Neural progenitor cell (in vitro differentiated cells): ENCODE measurements at places on chromosomes 16 and 17.
A peak's percentile ranks its signal among the peaks of the same experiment; 100 is the strongest.

GRCh38 chr16:75296606-75297005, 45.2 kb upstream of the BCAR1 start:
- no peaks in the 10 kb centered on the region for H3K4me1 ChIP-seq
- no peaks in the 10 kb centered on the region for H3K27me3 ChIP-seq
- H3K27ac ChIP-seq: no peak overlapping the region

DNA sequence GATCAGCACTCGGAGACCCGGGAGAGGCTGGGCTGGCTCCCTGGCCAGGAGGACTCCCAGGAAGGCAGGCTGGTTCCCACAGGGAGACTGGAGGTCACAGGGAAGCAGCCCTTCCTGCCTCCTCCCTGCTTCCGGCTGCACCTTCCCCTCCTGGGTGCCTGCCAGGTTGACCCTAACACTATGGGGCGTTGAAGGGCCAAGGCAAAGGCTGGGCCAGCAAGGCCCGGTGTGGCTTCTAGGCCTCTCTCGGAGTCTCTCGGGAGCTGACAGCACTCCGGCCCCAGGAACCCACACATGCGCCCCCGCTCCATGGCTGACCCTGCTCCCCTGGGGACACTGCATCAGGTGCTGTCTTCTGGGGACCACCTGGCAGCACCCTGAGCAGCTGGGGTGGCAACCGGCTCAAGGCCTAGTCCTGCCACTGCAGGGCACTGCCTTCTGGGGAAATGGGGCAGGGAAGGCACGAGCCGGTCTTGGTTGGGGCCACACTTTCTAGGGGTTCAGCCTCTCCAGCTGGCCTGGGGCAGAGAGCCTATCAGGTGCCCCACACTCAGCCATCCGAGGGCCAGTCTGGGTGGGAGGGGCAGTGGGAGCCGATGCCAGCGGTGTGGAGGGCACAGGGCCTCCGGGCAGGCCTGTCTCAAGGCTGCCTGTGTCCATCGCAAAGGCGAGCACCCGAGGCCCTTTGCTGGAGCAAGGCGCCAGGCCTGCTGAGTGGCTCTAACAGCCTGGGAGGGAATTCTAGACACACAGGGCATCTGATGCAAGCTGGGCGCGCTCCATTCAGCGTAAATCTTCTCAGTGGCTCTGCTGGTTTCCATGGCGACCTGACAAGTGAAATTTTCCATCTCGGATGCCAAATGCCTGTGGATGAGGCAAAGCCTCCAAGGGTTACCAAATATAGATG, 5.6 kb upstream of the MTSS2 start:
- peak; percentile 45 for DNase-seq
- H3K27ac ChIP-seq: no peak overlapping the region
- no peaks in the 10 kb centered on the region for H3K36me3 ChIP-seq
- no peak overlapping the region for H3K4me3 ChIP-seq
- peaks cover 42% of the 10 kb centered on the region for H3K4me1 ChIP-seq
- H3K27me3 ChIP-seq: no peaks in the 10 kb centered on the region

- DNase-seq: no peak
- no peak overlapping the region for H3K27ac ChIP-seq
- no peaks in the 10 kb centered on the region for H3K36me3 ChIP-seq
- H3K27me3 ChIP-seq: no peaks in the 10 kb centered on the region
Observed at GRCh38 chr17:19369846-19370492, 7.4 kb upstream of the B9D1 start.

- H3K36me3 ChIP-seq: no peaks in the 10 kb centered on the region
- no peak for DNase-seq
- H3K4me3 ChIP-seq: no peak overlapping the region
- no peaks in the 10 kb centered on the region for H3K27me3 ChIP-seq
Observed at GRCh38 chr16:84861671-84862070, 41.9 kb downstream of the CRISPLD2 start.

- peaks cover 3% of the 10 kb centered on the region for H3K4me1 ChIP-seq
- no peak overlapping the region for H3K27ac ChIP-seq
- no peaks in the 10 kb centered on the region for H3K27me3 ChIP-seq
- H3K4me3 ChIP-seq: no peak overlapping the region
Observed at GRCh38 chr16:9929836-9930235, 252.4 kb downstream of the GRIN2A start.

DNA sequence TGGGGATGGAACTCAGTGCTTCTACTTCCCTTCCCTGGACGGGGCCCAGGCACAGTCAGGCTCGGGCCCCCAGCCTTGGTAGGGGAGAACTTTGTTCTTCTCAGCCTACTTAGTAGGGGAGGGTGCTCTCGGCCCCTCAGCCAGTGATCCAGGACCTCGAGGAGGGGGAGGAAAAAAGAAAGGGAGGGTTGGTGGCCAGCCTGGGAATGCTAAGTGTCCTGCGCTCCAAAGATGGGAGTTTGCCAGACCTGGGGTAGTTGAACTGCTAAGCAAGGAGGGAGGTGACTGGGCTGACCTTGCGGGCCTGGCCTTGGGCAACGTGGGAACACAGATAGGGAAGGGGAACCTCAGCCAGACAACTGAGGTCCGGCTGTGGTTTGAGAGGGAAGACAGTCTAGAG, 12.2 kb downstream of the ADGRG1 start:
- H3K27me3 ChIP-seq: no peaks in the 10 kb centered on the region
- peaks cover 44% of the 10 kb centered on the region for H3K4me1 ChIP-seq
- H3K36me3 ChIP-seq: no peaks in the 10 kb centered on the region
- no peak for DNase-seq
- no peak overlapping the region for H3K27ac ChIP-seq
- H3K4me3 ChIP-seq: no peak overlapping the region

DNA sequence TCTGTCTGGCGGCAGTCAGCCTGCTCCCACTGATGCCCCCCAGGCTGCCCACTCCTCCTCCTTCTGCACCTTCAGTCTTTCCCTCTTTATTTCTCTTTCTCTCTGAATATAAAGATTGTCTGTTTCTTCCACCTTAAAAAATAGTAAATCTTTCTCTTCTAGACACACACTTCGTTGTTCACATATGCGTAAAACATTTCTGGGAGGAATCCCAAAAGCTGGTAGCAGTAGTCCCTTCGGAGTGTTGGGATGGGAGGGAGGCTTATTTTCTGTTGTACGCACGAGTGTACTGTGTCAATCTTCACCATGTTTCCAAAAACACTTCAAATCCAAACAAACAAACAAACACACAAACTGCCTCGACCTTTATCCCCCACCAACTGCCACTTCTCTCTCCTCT, 9.9 kb downstream of the OSBPL7 start:
- no peaks in the 10 kb centered on the region for H3K4me1 ChIP-seq
- no peak for DNase-seq
- no peak overlapping the region for H3K4me3 ChIP-seq
- H3K27ac ChIP-seq: no peak overlapping the region
- no peaks in the 10 kb centered on the region for H3K27me3 ChIP-seq

GRCh38 chr17:77377710-77378235, 237.0 kb downstream of the SEC14L1 start:
- no peak for DNase-seq
- H3K36me3 ChIP-seq: no peaks in the 10 kb centered on the region
- H3K27me3 ChIP-seq: no peaks in the 10 kb centered on the region
- no peak overlapping the region for H3K27ac ChIP-seq
- H3K4me1 ChIP-seq: peaks cover 60% of the 10 kb centered on the region

DNA sequence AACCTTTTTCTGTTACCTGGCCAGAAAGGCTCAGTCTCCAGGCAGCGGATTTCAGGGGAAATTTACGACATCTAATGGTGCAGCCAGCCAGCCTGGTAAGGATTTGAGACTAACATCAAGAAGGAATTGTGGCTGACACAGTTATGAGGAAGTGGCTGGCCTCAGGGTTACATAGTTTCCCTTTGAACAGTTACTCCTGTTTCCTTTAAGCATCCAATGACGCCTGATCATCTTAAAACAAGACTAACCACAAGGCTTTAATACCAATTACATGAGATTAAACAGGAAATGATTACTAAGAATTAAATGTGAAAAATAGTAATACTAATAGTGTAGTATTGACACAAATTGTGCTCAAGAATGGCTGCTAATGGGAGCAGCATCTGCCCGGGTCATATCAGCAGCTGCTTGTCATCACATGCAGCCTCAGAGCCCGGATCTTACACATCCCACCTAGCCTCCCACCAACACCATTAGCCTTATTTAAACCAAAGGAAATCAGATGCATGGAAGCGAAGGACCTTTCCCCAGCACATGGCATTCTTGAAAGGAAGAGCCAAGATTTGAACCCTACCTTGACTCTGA, 431.8 kb downstream of the PMP22 start:
- no peak overlapping the region for H3K27ac ChIP-seq
- DNase-seq: no peak
- H3K4me3 ChIP-seq: no peak overlapping the region
- H3K4me1 ChIP-seq: peaks cover 10% of the 10 kb centered on the region
- no peaks in the 10 kb centered on the region for H3K27me3 ChIP-seq
- H3K36me3 ChIP-seq: no peaks in the 10 kb centered on the region

DNA sequence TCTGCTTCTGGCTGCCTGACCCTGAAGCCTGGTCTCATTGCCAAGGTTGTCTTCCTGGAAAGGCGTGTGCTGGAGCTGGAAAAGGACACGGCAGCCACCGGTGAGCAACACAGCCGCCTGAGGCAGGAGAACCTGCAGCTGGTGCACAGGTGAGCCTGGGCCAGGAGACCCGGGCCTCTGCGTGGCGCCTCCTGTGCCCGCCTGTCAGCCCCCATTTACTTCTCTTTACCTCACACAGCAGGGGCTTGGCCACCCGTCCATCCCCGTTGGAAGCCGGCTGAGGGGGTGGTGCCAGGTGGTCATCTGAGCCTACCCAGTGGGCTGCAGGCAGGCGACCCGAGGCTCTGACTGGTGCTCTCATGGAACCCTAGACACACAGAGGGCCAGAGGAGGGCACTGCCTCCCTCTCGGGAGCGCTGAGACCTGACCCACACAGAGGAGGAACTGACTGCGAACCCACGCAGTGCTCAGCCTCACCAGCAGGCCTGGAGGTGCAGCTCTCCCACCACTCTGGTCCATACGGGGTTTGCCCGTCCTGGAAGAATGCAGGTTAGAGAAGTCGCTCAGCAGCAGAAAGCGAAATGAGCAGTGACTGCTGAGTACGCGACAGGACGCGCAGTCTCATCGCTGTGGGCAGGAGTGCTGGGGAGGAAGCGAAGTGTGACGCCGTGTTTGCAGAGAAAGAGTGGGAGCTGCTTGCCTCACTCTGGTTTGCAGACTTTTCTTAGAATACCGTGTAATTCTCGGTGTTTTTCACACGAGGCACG, 21.9 kb upstream of the CAPN15 start:
- H3K4me1 ChIP-seq: no peaks in the 10 kb centered on the region
- H3K4me3 ChIP-seq: no peak overlapping the region
- no peak for DNase-seq
- no peak overlapping the region for H3K27ac ChIP-seq

DNA sequence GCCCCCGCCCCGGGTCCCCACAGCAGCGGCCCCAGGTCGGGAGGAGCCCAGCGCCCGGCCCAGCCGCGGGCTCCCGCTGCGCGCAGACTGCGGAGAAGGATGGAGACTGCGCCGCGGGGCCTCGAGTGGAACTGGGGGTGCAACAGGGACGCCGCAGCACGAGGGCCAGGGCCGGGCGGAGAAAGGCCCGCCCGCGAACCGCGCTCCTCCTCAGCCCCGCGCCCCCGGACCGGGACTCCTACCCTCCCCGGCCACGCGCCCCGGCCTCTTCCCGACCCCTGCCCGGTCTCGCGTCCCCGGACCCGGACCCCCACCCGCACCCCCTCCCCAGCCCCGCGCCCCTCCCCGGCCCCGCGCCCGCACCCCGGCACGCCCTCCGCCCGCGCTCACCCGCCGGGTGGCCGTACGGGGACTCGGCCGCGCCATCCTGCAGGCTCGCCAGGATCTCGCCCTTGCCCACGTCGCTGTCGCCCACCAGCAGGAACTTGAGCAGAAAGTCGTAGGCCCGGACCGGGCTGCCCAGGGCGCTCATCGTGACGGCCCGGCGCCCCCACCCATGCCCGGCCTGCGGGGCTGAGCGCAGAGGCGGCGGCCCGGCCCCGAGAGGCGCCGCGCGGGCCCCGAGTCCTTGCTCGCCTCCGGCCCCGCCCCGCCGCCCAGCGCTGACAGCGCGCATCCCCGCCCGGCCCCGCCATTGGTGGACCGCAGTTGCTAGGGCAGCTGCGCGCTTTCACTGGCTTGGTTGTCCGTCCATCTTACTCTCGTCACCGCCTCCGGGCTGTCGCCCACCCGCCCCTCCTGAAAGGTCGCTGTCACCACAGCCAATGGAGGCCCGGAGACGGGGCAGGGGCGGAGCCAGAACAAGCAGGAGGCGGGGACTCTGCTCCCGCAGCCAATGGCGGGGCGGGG, at the start of gene RAB40B:
Gene RAB40B, minus strand, starts transcription at position 634 of the 909 bp plus-strand sequence. Its CDS starts 102 bp downstream, at position 532.
- H3K27ac ChIP-seq: no peak within 1 kb of the TSS
- H3K36me3 ChIP-seq: no peaks in the 10 kb centered on the region
- H3K4me1 ChIP-seq: peaks cover 4% of the 10 kb centered on the region
- DNase-seq: peak; percentile 99
- peaks cover 58% of the 10 kb centered on the region for H3K27me3 ChIP-seq

- peaks cover 4% of the 10 kb centered on the region for H3K4me1 ChIP-seq
- H3K27ac ChIP-seq: no peak overlapping the region
- H3K27me3 ChIP-seq: no peaks in the 10 kb centered on the region
- H3K4me3 ChIP-seq: no peak overlapping the region
- no peaks in the 10 kb centered on the region for H3K36me3 ChIP-seq
Observed at GRCh38 chr17:15910791-15911190, 34.1 kb upstream of the ADORA2B start.

GRCh38 chr17:58320163-58320558, 8.4 kb downstream of the TSPOAP1 start:
- no peak overlapping the region for H3K27ac ChIP-seq
- H3K27me3 ChIP-seq: no peaks in the 10 kb centered on the region
- no peak for DNase-seq
- H3K36me3 ChIP-seq: no peaks in the 10 kb centered on the region

DNA sequence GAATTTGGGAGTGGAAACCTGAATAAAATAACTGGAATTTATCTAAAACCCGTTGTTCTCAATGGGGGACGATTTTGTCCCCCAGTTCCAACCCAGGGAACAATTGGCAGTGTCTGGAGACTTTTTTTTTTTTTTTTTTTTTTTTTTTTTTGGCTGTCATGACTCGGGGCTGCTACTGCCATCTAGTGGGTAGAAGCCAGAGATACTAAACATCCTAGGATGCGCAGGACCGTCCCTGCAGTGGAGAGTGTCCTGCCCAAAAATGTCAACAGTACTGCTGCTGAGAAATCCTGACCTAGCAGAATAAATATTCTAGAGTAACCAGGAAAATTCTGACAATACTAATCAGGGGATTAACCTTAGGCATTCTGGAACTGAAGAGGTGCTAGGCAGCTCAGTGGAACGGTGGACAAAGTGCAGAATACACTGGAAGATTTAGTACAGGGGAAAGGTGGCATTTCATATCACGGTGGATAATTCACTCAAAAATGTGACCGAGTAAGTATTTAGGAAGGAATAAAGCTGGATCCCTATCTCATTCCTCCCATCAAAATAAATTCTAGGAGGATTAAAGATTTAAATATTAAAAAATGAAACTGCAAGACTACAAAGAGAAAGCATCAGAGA, 107.6 kb downstream of the SPECC1 start:
- H3K4me3 ChIP-seq: no peak overlapping the region
- no peaks in the 10 kb centered on the region for H3K27me3 ChIP-seq
- no peaks in the 10 kb centered on the region for H3K36me3 ChIP-seq

GRCh38 chr17:42704837-42705494, 22.6 kb downstream of the CNTNAP1 start:
- H3K4me3 ChIP-seq: no peak overlapping the region
- H3K27ac ChIP-seq: no peak overlapping the region
- no peaks in the 10 kb centered on the region for H3K36me3 ChIP-seq
- H3K4me1 ChIP-seq: peaks cover 8% of the 10 kb centered on the region
